Memory B cell (primary cell): ENCODE measurements at places on chromosomes 16 and 17.

DNA sequence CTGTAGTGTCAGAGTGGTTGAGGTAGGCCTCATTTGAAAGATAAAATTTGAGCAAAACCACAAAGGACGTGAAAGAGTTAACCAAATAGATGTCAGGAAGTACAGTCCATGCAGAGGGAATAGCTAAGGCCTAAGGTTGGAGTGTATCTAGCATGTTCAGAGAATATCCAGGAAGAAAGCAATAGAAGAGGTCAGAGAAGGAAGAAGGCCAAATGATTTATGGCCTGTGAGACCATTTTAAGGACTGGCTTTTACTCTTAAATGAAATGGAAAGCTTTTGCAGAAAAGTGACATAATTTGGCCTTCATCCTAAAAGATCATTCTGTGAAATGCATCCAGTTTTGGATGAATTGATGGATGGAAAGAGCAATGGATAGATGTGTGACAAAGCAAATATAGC lies 116.5 kb downstream of the NLK start:
- no peak overlapping the region for H3K27ac ChIP-seq
- H3K27me3 ChIP-seq, result no peaks in the 10 kb centered on the region
- H3K4me3 ChIP-seq, result no peak overlapping the region
- peaks cover 3% of the 10 kb centered on the region for H3K4me1 ChIP-seq
- DNase-seq, result no peak

GRCh38 chr17:47703191-47703591 lies 9.2 kb downstream of the TBKBP1 start:
- H3K27me3 ChIP-seq, result no peaks in the 10 kb centered on the region
- H3K4me3 ChIP-seq, result peak overlapping the region; percentile 68
- no peaks in the 10 kb centered on the region for H3K36me3 ChIP-seq
- DNase-seq, result no peak
- peak overlapping the region; percentile 37 for H3K27ac ChIP-seq

DNA sequence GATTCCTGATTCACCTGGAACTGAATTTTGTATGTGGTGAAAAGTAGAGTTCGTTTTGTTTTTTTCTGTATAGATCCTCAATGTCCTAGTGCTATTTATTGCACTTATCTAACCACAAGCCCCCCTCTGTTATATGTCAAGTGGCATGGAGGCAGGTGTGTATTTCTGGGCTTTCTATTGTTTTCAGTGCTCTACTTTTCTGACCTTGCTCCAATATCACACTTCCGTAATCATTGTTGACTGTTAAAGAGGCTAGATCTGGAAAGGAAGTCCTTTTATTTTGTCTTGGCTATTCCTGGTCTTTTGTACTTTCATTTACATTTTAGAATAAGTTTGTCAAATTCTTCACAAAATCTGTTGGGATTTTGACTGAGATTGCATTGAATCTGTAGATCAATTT lies 26.8 kb upstream of the FBXO47 start:
- no peaks in the 10 kb centered on the region for H3K4me1 ChIP-seq
- peaks cover 9% of the 10 kb centered on the region for H3K36me3 ChIP-seq
- no peak overlapping the region for H3K4me3 ChIP-seq
- peaks cover 6% of the 10 kb centered on the region for H3K27me3 ChIP-seq

DNA sequence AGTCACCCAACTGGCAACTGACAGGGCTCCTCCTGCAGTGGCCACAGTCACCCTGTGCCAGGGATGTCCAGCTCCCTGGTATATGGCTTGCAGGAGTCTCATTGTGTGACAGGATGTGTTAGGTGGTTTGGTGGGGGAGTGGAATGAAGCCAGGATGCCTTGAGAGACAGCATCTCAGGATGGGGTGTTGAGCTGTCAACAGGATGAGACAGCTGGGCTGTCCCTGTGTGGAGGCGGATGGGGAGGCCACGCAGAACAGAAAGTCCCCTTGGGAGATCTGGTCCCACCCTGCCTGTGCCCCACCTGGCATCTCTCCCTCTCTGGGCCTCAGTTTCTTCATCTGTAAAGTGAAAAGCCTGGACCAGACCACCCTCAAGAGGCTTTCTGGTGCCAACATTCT lies 9.5 kb upstream of the ZNF469 start:
- H3K27ac ChIP-seq, result no peak overlapping the region
- H3K36me3 ChIP-seq, result no peaks in the 10 kb centered on the region
- peaks cover 2% of the 10 kb centered on the region for H3K27me3 ChIP-seq
- no peaks in the 10 kb centered on the region for H3K4me1 ChIP-seq
- DNase-seq, result no peak

GRCh38 chr16:27722207-27722606 lies 172.3 kb downstream of the KATNIP start:
- H3K27ac ChIP-seq, result no peak overlapping the region
- no peaks in the 10 kb centered on the region for H3K4me1 ChIP-seq
- H3K36me3 ChIP-seq, result peaks cover 30% of the 10 kb centered on the region
